ENCODE measurements at places on chromosomes 16 and 17.

- no peak for DNase-seq
These were observed 2.0 kb upstream of the PLA2G15 start for GRCh38 chr16:68242926-68243858.

DNA sequence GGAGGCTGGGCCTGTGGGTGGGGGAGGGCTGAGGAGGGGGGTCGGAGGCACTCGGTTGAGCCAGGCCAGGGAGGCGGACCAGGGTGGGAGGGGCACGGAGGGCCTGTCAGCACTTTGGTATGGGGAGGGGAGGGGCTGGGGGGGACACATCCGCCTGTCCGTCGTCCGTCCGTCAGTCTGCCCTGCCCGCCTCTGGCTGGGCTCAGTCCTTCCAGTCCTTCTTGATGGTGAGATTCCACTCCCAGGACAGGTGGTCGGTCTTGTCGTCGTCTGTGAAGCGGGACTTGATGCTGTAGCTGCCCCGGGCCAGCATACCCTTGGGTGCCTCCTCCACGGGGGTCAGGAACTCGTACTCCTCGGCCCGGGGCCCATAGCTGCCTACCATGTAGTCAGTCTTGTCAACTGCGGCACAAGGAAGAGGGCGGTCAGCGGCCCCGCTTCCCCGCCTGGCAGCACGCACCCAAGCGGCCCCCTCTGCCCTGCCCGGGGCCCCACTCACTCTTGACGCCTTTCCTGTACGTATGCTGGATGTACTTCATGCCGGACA lies 2.4 kb downstream of the ARHGDIA start:
- DNase-seq = no peak

- no peak for DNase-seq
These were observed 7.1 kb downstream of the USP31 start for GRCh38 chr16:23141959-23142740.

GRCh38 chr16:30369938-30370455 lies 297 bp downstream of the TBC1D10B start:
- DNase-seq = no peak

GRCh38 chr16:70561623-70562022 lies 38.0 kb downstream of the SF3B3 start:
- DNase-seq = no peak

DNA sequence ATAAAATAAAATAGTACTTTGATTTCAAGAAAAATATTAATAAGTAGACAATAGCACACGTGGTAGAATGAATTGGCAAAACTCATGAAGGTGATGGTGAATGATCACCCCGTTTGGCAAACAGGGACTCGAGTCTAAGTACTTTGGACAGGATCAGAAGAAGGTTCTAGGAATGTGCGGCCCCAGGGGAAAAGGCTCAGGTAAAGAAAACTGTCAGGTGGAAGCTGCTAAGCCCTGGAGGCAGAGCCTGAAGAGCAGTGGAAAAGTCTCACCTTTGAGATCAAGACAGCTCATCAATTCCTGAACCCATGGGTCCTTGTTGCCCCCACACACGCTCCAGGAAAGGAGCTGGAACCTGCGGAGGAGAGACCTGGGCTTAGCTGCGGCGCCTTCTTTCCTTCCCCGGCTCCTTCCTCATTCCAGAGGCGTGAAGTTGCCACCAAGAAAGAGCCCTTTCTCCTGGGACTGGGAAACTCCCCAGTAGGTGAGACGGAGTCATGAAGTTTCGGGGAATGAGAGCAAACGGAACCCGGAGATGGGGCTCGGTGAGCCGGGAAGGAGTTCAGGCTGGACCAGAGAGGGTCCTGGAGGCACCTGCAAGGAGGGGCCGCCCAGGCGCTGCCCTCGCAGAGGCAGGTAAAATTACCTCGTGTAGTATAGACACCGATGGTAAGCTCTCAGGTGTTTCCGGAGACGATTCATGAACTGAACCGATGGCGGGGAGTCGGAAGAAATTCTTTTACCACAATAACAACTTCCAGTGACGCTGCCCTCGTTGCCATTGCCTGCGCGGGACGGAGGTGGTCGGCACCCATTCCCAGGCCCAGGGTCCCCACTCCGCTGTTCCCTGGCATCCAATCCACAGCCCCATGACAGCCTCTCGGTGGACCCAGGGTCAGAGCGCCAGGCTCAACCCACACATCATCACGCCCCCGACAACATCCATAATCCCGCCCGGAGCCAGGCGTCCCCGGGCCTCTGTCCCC lies 1.2 kb upstream of the ZMYND15 start:
- no peak for DNase-seq

DNA sequence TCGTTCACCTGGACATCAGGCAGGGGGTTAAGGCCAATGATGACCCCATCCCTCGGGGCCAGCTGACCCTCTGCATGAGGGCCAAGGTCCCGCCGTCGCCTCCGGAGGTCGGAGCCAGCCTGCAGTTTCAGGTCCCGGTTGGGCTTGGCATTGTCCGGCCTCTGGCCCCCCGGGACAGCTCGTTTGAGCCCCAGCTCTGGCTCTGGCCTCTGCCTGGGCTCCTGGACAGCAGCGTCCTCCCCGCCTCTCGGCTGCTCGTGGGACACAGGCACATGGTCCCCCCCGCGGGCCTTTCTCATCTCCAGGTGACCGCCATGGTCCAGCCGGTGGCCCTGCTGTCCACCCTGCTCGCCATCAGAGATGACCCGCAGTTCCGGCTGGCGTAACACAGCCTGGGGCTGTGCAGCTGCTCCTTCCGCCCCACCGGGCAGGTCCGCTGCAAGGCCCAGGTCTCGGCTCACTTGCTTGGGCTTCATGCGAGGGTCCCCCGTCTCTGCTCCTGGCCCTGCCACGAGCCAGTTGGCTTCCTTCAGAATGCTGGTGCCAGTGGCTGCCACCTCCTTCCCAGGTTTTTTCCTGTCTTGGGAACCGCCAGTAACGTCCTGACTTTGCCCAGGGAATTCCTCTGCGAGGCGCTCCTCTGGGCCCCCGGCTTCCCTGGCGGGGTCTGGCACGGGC lies 6.7 kb downstream of the NDUFAF8 start:
- no peak for DNase-seq

DNA sequence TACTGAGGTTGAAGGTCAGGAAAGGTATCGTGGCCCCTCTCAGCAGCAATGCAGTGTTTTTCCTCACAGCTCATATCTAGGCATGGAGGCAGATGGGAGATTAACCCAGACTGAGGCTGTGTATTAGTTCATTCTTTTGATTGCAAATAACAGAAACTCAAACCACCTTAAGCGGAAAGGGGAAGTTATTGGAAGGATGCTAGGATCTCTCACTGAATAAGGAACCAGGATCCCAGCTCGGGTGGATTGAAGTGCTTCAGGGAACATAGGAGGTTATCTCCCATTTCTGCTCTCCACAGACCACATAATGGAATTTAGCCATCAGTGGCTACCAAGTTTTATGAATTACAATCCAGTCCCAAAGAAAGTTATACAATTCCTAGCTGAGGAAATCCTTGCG lies 8.2 kb downstream of the ZNF689 start:
- DNase-seq = peak; percentile 10

DNA sequence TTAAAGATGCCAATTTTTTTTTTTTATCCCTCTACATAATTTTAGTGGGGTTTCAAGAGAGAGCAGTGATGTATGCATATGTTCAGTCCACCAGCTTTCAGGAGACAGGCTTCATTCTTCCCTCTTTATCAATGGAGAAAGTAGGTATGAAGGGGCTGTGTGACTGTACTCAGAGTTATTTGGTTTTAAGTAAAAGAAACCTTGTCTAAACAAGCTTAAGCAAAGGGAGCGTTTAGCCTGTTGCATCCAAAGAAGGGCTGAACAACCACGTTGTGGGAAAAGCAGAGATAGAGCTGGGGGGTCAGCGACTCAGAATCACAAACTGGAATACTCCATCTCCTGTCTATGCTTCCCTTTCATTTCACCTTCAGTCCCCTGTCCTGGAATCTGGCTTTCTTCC lies 50.4 kb upstream of the HAS3 start:
- DNase-seq = no peak

GRCh38 chr16:10255728-10256127 lies 73.5 kb upstream of the GRIN2A start:
- DNase-seq = no peak

- DNase-seq = no peak
These were observed 39.2 kb downstream of the GPATCH8 start for GRCh38 chr17:44464037-44464436.

- DNase-seq = peak; percentile 69
These were observed 5.3 kb upstream of the CAVIN1 start for GRCh38 chr17:42428141-42428944.

GRCh38 chr17:17692353-17693252 lies 11.3 kb downstream of the RAI1 start:
- DNase-seq = no peak

DNA sequence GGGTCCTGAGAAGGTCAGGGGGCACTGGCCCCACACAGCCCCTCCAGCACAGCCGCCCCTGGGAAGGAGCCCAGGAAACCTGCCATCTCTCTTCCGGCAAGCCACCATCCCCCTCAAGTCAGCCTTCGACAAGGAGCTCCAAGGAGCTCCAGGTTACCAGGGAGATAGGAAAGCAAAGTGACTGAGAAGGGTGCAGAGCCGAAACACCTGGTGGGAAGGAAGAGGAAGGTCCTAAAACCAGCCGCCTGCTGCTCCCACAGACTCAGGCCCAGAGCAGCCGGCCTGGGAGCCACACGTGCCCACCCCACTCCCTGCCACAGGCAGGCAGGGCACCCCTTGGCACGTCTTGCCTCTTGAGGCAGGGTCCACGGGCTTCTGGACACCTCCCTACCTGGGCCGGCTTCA lies 80.7 kb downstream of the TIMM22 start:
- no peak for DNase-seq

DNA sequence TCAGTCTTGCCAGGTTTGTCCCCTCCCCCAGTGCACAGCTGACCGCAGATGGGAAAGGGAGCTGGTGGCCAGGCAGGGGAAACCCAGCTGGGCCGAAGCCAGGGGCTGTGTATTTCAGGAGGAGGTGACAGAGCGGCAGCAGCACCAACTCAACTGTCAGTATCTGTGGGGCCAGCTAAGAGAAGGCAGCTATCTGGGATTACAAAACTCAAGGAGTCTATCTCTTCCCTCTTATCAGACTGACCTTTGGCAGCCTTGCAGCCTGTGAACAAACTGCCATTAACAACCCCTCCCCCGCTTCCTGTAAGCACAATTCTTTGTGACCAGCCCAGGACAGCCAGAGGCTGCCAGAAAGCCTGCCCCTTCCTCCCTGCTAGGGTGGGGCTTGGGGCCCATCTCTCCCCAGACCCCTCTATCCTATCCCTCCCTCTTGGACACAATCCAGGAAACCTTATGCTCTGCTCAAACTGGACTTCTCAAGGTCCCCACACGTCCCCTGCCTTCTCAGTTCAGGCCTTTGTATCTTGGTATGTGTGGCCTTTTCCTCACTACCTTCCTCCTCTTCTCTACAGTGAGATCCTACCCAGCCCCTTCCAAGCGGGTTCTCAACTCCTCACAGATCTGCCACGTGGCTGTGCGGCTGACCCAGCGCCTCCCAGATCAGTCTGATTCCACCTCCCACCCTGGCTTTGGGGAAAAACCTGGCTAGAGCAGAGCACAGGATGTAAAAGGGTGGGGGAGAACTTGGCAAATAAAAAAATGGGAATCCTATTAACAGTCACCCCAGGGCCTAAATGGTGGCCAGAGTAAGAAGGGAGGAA lies 10.5 kb downstream of the ST3GAL2 start:
- DNase-seq = peak; percentile 88

GRCh38 chr16:86966777-86967176 lies 350.4 kb downstream of the C16orf95 start:
- no peak for DNase-seq

GRCh38 chr16:21083729-21084268 lies 66.8 kb downstream of the DNAH3 start:
- peak; percentile 30 for DNase-seq

DNA sequence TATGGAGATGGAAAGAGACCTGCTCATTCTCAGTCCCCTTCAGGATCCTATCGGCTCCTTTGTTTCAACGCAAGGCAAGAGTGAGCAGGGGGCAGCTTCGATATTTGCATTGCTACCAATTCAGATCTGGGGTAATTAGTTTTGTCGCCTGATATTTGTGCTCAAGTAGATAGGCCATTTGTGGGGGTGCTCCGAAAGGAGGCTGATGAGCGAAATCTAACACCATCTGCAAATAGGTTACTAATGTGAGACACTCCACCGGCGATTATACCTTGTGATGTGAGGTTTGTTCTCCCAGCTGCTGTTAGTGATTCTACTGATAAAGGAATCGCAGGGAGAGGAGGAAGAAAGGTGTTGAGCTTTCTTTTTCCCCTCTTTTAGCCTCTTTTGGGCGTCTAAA lies 31.5 kb downstream of the WSCD1 start:
- no peak for DNase-seq

GRCh38 chr16:56767024-56767423 lies 37.1 kb downstream of the NUP93 start:
- DNase-seq = no peak

DNA sequence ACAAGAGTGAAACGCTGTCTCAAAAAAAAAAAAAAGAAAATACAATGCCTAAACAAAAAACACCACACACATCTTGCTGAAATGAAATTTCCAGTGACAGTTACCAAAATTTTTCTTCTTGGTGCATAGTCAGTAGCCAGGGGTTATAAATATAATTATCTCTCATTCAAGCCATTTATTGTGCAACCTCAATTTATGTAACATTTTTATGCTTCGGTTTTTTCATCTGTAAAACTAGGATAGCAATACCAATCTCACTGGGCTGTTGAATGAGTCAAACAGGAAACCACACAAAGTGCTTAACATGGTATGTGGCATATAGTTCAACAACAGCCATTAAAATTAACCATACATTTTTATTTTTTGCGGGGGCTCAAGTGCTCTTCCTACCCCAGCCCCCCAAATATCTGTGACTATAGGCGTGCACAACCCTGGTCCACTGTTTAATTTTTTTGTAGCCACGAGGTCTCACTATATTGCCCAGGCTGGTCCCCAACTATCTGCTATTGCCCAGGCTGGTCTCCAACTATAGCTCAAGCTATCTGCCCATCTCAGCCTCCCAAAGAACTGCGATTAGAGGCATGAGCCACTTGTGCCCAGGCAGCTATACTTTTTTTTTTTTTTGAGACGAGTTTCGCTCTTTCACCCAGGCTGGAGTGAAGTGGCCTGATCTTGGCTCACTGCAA lies 2.6 kb downstream of the COG4 start:
- DNase-seq = peak; percentile 82
